ENCODE measurements at places on chromosomes 2 and 18. TPM values are rescaled to one million over a fixed set of nuclear protein-coding genes. Genes with fewer than 3 reads are reported as not detected.

GRCh38 chr2:190562121-190562520 lies 27.6 kb upstream of the NEMP2 start:
- no peak for DNase-seq

The DLGAP1 gene
- 0.20 TPM for total RNA-seq

The CCDC141 gene
- 0.09 TPM for total RNA-seq

DNA sequence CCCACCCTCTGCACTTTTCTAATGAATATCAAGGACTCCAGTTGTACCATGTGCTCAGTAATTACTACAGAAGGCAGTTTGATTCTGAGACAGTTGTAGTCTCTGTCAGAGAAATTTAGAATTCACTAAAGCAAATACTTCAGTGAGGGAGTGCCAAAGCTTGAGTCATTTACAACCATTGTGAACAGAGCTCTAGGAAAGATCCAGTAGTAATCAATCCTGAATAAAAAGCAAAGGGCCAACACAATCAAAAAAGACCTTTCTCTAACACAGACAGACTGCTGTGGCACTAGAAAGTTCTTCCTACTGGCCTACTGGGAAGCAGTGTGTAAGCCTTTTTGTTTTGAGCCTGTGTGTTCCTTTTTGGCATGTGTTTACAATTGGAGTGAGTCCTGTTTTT lies 135.6 kb upstream of the UNC80 start:
- no peak for DNase-seq

DNA sequence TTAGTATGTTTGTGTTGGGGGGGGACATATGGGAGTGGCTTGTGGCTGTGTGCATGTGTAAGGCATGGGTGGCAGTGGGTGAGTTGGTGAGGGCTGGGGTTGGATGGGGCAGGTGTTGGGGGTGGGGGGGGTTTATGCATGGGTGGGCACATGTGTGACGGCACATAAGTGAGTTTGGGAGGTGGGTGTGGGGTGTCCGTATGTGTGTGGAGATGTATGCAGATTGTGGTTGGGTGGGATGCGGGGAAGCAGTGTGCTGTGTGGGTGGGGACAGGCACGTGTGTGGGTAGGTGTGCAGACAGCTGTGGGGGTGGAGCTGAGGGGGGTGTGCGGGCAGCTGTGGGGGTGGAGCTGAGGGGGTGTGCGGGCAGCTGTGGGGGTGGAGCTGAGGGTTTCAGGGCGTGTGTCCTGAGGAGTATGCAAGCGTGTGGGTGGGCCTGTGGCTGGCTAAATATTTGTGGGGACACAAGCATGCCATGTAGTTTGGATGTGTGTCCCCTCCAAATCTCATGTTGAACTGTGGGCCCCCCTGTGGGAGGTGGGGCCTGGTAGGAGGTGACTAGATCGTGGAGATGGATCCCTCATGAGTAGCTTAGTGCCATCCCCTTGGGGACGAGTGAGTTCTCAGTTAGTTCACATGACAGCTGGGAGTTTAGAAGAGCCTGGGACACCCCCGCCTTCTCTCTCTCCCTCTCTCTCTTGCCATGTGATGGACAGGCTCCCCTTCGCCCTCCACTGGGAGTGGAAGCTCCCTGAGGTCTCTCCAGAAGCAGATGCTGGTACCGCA lies 59.4 kb downstream of the ANKMY1 start:
- DNase-seq, result no peak

GRCh38 chr2:17634997-17635396 lies 94.5 kb downstream of the VSNL1 start:
- no peak for DNase-seq

The DAW1 gene
- not detected for total RNA-seq

- no peak for DNase-seq
Observed at GRCh38 chr2:63865159-63865799, 23.6 kb downstream of the UGP2 start.

The SERPINB12 gene
- not detected for total RNA-seq

The UCN gene
- 2.2 TPM for total RNA-seq

The TTR gene
- 0.53 TPM for total RNA-seq

The GALR1 gene
- not detected for total RNA-seq

DNA sequence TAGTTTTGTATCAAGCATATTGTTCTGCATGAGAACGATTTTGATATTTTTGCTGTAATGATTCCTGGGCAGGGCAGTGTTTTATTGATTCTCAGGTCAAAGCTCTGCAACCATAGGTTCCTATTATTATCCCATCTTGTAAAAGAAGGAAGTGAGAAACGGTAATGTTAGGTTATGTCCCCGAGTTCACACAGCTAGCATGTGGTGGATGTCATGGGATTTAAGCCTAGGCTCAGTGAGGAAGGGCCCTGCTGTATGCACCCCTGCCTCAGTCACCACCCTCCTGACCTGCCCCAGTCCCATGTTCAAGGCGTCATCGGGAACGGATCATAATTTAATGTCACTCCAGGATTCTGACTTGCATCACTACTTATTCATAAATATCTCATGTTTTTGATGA lies 10.7 kb downstream of the ACP1 start:
- no peak for DNase-seq

The MEP1B gene
- not detected for total RNA-seq

- DNase-seq, result no peak
Observed at GRCh38 chr2:166572937-166573336, 78.9 kb upstream of the SCN7A start.

DNA sequence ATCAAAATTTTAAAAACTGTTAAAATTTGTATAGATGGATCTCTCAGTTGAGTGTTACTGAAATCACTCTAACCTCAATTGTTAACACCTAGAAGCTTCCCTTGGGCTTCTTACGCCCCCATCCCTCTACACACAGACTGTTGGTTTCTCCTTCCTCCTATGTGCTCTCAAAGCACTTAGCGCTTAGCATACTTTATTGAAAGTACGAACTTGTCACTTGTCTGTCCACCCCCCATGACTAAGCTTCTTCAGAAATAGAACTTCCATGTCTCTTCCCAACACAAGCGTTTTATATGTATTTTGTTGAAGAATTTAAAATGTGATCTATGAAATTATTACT lies 441 bp downstream of the MPHOSPH10 start:
- DNase-seq, result no peak

DNA sequence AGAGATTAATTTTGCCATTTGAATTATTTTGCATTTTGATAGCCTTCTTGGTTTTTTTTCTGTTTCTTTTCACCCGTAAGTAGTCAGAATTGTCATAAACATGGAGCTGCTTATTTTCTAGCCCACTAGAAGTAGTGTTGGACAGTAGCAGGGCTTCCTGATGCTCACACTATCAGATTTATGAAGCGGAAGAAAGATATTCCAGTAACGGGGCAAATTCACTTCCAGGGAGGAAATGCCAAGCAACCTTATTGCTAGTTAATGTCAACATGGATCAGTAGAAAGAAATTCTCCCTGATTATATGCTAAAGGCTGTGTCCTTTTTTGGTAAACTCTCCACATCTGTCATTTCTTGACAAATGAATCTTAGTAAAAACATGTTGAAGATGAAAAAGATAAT lies 19.2 kb upstream of the ADAM23 start:
- DNase-seq, result no peak

- DNase-seq, result no peak
Observed at GRCh38 chr2:155026651-155027174, 328.2 kb downstream of the KCNJ3 start.

DNA sequence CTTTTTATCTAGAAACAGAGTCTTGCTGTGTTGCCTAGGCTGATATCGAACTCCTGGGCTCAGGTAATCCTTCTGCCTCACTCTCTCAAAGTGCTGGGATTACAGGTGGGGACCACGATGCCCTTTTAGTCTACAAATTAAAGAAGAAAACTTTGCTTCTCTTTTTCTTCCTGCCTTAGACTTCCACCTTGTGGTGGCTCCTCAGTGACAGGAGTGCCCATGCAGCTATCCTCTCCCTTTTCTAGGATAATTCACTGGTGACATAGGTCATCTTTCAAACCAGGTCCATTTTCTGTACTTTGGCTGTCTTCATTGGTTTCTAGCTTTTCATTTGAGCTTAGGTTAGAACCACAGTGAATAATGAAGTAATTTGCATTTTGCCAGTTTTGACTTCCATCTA lies 13.6 kb downstream of the DCAF17 start:
- no peak for DNase-seq

DNA sequence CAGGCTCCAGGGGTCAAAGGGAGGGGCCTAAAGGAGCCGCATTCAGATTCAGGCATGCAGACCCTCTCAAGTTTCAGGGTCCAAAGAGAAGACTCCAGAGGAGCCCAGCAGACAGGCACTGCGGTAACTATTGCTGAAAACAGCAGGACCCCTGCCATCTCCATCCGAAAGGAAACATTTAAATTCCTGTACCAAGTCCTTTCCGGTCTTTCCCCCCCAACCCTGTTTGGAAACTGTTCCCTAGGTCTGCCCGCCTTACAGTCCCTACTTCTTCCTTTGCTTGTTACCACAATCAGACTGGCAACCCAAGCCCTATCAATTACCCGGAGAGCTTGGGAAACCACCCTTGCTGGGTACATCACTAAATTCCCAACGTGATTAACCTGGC lies 82.0 kb downstream of the DNMT3A start:
- DNase-seq, result no peak

GRCh38 chr2:30626397-30626796 lies 179.4 kb downstream of the LCLAT1 start:
- no peak for DNase-seq

- no peak for DNase-seq
Observed at GRCh38 chr2:150732064-150732463, 244.6 kb upstream of the RND3 start.

GRCh38 chr2:100978582-100979191 lies 23.4 kb upstream of the RPL31 start:
- no peak for DNase-seq

DNA sequence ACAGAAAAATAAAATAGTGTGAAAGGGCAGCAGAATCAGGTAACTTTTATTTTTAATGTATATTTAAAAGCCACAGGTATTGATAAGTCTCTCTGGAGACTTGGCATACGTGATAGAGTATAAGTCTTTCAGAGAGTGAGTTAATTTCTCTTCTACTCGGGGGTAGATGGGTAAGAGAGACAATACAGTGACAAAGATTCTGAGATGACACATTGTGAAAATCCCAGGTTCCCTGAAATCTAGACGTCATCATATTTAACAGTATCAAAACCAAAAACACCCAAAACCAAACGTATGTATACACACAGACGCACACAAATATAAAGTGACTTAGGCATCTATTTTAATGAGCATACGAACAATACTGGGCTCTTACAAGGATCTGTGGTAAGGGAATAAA lies 33.3 kb downstream of the NIF3L1 start:
- DNase-seq, result no peak

DNA sequence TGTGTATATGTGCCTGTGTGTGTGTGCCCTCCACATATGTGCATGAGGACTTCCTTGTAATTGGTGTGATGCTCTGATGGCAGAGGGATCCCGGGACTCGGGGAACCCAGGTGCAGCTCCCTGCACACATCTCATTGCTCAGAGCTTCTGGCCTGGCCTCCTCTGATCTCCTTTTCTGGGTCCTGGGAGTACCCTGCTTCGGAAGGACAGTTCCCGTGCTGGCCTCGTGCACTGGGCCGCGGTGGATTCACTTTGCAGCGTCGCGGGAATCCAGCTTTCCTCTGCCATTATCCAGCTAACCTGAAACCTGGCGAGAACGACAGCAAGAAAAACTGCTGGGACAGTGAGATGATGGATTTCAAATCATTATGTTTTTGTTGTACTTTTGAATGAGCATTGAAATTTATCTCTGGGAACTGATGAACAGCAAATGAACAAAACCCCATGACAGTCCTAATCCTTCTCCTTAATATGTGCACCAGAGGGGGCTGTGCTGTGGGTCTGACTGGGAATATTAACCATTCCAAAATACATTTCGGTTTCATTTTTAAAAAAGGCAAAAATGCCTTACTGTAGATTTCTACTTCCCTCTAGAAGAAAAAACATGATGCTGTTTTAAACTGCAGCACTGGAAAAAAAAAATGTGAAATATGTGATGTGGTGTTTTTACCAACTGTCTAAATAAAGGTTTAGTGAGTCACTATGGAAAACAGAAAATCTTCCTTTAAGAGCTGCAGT lies 78.2 kb downstream of the PTGR3 start:
- DNase-seq, result no peak

DNA sequence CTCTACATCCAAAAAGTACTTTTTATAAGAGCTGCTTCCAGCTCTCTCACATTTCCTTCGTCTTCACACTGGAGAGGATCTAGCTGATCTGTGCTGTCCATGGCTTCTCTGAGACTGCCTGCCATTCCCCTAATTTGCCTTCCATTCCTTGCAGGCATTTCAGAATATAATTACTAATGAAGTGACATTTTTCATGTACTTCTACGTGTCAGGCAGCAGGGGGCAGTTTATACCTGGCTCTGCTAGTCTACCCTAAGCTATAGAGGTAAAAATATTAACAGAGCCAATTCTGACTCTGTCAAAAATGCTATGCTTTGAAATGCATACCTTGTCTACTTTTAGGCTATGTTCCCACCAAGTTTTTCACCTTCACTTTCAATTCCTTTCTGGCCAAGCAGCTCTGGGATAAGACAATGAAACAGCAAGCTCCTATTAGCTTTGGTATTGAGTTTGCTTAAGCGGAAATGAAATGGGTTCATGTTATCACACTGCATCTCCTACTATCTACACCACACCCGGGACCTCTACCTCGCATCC lies 81.9 kb downstream of the MEP1B start:
- DNase-seq, result peak; percentile 34

The ASB18 gene
- total RNA-seq, result not detected

The KANSL1L gene
- 2.2 TPM for total RNA-seq
